ENCODE measurements at places on chromosomes 6 and 20. TPM values are rescaled to one million over a fixed set of nuclear protein-coding genes. Genes with fewer than 3 reads are reported as not detected.

- no peak for DNase-seq
Observed at GRCh38 chr6:125201961-125202729, 48.6 kb downstream of the TPD52L1 start.

GRCh38 chr6:28580475-28580874 is 54.8 kb downstream of the GPX5 start:
- no peak for DNase-seq

DNA sequence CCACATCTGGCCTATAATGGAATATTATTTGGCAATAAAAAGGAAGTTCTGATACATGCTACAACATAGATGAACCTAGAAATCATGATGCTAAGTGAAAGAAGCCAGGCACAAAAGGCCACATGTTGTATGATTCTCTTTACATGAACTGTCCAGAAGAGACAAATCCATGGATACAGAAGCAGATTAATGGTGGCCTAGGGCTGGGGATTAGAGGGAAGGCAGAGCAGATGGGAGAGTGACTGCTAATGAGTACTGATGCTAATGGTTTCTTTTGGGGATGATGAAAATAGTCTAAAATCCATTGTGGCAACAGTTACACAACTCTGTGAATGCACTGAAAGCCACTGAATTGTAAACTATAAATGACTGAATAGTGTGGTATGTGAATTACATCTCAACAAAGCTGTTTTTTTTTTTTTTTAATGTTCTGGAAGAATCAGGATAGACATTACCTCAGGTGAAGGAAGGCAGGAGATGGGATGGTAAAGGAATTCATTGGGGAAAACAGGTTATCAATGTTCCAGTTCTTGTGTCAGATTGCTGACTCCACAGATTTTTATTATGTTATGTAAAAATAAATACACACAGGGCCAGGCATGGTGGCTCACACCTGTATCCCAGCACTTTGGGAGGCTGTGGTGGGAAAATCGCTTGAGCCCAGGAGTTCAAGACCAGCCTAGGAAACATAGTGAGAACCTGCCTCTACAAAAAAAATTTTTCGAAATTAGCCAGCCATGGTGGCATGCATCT is 8.9 kb upstream of the SOX12 start:
- DNase-seq = no peak

GRCh38 chr6:161918109-161918531 is 644.3 kb upstream of the AGPAT4 start:
- no peak for DNase-seq

DNA sequence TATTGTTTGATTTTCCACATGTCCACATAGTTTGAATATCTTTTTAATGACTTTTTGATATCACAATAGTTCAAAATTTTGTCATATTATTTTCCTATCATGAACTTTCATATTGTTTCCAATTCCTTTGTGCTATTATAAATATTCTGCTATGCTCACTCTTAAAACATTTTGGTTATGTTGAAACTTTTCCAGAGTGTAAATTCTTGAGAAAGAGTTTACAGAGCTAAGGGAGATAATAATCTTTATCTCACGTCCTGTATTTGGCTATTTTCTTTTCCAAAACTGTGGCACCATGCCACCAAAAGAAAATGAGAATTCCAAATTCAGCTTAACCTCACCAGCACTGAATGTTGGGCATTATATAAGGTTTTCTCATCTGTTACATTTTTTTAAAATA is 210.9 kb downstream of the TFAP2B start:
- DNase-seq = no peak

- DNase-seq = no peak
Observed at GRCh38 chr6:161130541-161130940, 139.0 kb downstream of the MAP3K4 start.

DNA sequence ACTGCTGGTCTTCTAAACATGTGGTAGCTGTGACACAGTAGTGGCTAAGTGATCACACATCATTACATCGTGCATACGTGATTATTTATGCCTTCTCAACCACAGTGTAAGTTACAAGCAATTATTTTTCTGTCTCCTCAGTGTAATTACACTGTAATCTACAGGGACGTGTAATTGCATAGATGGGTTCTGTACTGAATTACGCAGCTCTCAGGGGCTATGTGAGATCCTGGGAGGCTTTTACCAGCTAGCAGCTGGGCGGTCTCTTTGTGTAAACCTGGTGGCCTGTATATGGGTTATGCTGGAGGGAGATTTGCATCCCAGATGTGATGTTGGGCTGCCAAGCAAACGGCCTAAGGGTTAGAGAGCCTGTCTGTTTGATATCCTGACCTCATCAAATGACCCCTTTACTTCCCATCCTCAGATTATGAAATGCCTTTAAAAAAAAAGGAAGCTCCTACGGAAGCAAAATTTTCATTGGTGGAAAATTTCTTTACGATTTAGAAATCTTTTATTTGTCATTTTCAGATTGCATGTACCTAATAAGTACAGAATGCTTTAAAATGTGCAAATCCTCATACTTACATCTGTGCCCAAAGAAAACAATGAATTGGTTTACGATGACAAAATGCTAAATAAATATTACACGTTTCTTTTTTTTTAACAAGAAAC is 402.8 kb upstream of the JAG1 start:
- DNase-seq = no peak

DNA sequence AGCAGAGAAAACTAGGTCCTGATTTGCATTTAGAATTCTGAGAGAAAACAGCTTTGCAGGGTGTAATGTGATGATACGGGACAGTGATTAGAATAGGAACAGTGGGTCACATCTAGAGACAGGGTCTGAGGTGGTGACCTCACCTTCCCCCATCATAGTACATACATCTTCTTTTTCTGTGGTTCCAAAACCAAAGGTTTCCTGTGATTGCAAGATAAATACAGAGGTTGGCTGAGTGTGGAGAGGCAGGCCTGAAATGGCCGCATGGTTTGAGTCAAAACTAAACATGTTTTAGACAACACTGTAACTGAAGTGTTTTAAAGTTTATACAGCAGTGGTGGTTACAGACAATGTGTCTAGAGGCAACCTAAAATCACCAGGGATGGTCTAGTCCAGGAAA is 10.4 kb upstream of the NT5DC1 start:
- DNase-seq = no peak

DNA sequence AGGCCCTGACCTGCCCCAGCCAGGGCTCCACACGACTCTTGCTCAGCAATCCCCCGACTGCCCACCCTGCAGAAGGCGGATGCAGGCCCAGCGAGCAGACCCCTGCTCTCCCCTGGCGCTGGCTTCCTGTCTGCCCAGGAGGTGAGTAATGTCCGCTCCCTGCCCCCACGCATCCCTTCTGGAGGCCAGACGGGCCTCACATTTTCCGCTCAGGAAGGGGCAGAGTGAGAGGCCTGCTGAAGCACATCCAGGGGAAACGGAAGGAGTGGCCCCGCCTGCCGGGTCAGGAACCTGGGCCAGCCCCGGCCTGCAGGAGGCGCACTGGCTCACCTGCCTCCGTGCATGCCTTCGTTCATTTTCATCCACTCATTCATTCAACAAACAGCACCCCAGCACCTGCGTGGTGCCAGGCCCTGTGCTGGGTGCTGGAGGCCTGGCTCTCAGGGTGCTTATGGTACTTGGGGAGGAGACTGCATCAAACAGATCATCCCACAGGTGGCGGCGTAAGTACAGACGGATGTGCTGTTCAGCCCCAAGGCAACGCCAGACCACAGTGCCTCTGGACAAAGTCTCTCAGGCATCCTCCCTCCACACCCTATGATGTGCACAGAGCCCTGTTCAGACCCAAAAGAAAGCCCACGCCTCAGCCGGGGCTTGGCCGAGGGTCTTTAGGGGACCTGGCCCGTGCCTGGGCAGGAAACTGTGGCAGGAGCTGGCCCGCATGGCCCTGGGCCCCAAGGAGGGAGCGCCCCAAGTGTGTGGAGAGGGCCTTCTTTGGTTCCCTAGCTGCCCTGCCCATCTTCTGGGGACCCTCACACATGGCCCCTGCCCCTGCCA is 112.1 kb downstream of the ASXL1 start:
- peak; percentile 94 for DNase-seq

Gene KHDC1
- total RNA-seq = 4.0 TPM

Gene BPIFA1
- not detected for total RNA-seq

Data from chondrocyte (in vitro differentiated cells).